ENCODE measurements at places on chromosomes 5 and 9.

DNA sequence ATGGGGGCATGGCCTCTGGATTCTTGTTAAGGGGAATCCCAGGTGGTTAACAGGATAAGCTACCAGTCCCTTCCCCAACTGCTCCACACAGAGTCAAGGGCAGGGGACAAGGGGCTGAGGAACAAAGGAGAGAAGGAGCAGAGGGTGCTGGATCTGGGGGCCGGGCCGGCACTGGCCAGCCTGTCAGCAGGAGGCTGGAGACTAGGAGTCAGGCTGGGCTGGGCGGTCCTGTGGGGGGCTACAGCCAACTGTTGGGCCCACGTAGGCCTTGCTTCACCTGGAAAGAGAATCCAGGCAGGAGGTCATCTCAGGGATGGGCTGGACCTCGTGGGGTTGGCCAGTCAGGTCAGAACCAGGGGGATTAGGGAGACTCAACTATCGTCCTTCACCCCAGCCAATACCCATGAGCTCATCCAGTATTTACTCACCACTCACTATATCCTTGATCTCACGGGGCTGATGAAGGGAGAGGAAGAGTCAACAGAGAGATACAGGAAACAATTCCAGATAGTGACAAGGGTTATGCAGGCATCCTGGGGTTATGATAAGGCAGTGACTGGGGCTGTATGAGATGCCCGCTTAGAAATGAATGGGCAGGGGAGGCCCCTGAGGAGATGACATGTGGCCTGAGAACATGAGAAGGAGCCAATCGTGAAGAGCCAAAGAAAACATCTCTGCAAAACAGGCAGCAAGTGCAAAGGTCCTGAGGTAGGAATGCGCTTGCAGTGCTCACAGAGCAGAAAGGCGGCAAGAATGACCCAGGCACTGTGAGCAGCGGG lies 47.9 kb upstream of the SLC25A51 start:
- no peak for DNase-seq

DNA sequence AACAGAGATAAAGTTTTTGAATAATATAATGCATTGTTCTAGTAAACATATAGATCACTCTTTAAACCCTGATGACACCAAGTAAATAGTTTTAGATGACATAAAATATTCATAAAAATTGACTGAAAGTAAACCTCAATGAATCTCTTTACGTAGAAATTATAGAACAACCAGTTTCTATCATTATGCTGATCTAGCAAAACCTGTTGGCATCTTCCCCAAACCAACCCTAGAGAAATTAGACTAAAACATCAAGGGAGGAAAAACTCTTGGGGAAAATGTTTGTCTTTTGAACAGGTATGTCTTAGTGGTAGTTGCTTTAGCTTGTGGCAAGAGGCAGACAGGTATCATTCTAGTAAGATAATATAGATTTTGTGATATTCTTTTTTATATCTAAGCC lies 747.0 kb upstream of the CDH6 start:
- DNase-seq: no peak

DNA sequence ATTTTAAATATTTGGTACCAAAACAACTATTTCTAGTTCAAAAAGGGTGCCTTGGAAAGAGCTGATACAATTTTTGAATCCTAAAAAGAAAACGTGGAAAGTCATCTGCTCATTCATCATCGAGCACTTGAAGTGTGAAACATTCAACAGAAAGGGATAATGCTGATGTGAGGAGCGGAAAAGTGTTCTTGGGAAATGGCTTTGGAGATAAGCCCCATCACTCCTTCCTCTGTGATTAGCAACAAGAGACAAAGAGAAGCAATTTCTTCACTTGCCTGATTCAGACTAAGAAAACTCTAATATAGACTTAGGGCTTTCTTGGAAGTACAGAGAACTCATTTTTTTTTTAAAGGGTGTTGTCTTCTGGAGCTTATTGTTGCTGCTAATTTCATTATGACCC lies 74.9 kb downstream of the C9orf152 start:
- no peak for DNase-seq

DNA sequence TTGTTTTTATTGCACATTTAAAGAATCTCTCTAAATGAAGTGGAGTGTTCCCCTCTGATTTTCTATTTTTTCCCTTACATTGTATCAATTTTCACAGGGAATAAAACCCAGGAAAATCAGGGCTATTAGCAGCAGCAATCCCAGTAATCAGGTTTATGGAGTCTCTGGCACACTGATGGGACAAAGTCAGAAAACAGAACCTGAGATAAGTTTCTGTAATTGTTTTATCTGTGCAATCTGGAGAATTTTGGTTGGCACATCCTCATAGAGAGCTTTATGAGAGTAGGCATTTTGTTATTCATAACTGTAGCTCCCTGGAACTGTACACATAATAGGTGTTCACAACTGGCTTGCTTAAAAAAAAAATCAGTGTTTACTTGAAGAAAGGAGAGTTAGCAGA lies 96.9 kb upstream of the IL6ST start:
- no peak for DNase-seq

DNA sequence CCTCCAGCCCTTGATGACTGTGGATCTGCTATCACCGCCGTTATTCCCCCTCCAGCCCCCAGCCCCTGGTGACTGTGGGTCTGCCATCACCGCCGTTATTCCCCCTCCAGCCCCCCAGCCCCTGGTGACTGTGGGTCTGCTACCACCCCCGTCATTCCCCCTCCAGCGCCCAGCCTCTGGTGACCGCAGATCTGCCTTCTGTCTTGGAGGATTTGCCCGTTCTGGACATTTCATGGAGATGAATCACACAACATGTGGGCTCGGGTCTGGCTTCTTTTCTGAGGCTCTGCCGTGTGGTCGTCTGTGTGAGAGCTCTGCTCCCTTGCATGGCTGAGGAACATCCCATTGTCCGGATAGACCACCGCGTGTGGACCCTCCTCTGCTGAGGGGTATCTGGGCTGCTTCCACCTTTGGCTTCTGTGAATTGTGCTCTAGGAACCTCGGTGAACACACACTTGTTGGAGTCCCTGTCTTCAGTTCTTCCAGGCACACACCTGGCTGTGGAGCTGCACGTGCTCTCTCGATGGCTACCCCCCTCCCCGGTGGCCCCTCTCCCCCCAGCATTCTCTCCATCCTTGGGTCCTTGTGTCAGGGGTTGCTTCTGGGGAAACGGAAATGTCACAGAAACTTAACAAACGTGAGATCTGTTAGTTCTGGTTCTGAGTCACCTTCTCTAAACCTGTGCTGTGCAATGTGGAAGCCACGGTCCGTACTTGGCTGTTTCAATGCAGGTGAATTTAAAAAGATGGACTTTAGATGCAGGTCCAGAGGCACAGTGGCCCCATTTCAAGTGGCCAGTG lies 105.3 kb upstream of the COL5A1 start:
- no peak for DNase-seq

- no peak for DNase-seq
Measured at GRCh38 chr5:32249668-32250067, 63.1 kb downstream of the MTMR12 start.

All from cortex of kidney (tissue), 1 donor.